ENCODE measurements at places on chromosomes 3 and 15.

GRCh38 chr15:83066034-83066733 is 868 bp downstream of the BTBD1 start:
- DNase-seq = no peak

- no peak for DNase-seq
Measured at GRCh38 chr3:50248387-50248786, 12.4 kb downstream of the GNAI2 start.

- no peak for DNase-seq
Measured at GRCh38 chr3:62803276-62803675, 71.9 kb downstream of the CADPS start.

DNA sequence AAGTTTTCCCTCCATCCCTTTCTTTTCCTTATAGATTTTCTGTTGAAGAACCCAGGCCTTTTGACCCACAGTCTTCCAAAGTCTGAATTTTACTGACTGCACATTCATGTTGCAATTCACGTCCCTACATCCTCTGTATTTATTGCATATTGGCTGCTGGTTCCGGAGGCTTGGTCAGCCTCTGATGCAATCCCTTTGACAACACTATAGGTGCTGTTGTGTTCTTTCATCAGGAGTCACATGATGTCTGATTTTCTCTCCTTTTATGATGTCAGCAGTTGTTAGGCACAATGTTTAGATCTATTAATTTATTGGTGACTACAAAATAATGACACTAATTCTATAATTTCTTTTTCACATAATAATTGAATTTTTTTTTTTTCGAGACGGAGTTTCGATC is 8.7 kb downstream of the CYP1A1 start:
- no peak for DNase-seq

DNA sequence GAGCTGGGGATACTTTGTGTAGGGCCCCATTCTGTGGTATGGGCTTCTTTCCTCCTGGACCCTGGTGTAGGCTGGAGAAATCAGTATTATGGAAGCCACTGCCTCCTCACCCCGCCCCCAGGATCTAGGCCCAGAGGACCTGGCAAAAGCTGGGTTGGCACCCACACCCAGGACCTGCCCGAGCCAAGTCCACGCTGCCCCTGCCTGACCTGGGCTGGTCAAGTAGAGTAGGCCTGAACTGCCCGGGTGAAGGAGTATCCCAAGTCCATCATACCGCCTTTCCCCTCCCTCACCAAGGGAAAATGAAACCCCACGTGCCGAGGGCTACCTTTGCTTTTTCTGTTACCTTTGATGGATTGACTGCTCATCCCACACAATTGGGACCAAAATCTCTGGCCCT is 37.7 kb upstream of the TRAK1 start:
- DNase-seq = no peak

DNA sequence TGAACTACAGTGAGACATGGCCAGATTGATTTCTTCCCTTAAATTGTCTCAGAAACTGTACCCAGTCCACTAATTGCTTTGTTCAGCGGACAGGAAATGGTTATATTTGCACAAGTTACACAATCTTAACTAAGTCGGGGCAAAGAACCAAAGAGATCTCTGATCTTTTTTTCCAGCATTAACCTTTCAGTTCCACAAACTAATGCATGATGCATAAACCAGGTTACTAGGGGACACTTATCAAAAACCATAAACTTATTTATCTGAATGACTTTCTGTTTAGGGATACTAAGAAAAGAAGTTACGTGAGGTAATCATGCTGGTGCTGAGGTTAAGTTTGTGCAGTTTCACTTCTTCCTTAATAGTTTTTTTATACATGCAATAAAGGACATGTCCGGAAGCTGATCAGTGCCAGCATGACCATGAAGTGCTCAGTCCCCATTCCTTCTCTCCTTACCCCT is 22.4 kb downstream of the FNDC3B start:
- DNase-seq = peak; percentile 9

DNA sequence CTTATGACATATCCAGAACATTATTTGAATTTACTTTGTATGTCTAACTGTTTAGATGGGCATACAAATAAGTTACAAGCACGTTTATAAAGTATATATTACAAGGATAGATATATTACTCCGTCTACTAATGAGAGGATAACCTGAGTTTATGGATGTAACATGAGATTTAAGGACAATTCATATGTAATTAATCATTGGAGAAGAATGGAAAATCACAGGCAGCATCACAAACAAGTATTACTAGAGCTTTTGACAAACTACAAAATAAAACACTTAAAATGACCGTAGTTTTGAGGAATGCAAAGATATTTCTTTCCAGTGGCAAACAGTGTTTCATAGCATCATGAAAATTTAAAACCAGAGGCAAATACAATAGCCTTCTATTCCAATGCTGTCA is 113.8 kb downstream of the ROBO1 start:
- DNase-seq = no peak

GRCh38 chr3:128343287-128344051 is 123.2 kb downstream of the DNAJB8 start:
- peak; percentile 44 for DNase-seq

DNA sequence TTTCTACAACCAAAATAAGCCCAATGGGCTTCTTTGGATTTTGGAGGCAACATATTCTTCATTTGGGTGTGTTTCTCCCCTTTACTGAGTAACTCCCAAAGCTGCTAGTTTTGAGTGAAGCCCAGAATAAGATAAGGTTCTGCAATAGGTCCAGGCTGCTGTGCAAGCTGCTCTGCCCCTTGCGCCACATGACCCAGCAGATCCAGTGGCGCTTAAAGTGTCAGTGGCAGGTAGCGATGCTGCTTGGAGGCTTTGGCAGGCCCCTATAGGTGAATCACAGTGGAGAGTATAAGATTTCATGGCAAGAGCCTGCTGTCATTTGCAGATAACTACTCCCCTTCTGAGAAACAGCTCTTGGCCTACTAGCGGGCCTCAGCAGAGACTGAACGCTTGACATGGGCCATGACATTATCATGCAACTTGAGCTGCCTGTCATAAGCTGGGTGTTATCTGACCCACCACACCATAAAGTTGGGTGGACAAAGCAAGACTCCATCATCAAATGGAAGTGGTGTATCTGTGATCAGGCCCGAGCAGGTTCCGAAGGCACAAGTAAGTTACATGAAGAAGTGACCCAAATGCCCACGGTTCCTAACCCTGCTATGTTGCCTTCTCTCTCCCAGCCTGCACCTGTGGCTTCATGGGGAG is 88.4 kb upstream of the OXTR start:
- DNase-seq = no peak

DNA sequence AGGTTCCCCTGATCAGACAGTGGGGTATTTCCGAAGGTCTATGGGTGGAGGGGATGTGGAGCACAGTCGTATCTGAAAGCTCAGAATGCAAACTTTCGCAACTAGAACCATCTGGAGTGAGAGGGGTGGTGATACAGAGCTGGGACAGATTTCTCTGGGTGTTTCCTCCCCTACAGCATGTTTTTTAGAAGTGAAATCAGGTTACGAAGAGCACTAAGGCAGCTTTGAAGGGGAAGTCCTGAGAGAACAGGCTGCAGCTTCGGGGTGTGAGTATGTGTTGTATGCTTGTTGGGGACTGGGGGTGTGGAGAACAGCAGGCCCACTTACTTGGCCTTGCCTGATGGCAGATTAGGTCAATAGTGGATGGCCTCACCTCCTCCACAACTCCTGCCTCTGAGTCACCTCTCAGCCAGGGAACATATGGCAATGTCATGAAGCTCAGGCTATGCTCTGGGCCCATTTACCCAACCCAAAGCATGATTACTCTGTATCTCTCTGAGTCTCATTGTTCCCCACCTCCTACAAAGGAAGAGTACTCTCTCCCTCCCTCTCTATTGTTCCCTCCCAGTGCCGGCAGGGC is 107.2 kb upstream of the RASGRP1 start:
- DNase-seq = no peak

DNA sequence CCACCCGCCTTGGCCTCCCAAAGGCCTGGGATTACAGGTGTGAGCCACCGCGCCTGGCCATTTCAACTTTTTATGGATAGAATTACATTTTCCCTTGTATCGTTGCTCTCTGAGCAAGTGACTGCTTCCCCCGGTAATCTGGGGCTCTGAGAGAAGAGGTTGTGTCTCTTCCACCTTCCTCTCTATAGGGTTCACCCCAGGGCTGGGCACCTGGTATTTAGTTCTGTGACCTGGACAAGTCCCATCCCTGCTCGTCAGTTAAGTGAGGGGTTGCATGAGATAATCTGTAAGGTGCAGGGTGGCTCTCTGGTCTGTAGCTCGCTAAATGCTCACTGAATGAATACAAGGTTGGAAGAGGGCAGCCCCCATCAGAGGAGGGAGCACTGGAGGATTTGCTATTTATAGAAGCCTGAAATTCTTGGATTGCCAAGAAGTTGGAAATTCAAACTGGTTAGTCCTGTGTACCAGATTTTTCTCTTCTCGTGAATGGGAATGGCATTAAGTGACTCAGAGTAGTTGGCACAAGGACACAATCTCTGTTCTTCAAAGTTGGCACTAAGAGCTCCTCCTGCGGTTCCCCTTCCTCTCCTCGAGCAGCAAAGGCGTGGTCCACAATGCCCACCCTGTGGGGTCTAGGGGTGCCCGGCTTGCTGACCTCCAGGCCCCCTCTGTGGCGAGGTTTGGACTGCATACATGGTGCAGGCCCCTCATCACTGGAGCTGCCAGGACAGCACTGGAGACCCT is 68.1 kb upstream of the DLG1 start:
- no peak for DNase-seq

DNA sequence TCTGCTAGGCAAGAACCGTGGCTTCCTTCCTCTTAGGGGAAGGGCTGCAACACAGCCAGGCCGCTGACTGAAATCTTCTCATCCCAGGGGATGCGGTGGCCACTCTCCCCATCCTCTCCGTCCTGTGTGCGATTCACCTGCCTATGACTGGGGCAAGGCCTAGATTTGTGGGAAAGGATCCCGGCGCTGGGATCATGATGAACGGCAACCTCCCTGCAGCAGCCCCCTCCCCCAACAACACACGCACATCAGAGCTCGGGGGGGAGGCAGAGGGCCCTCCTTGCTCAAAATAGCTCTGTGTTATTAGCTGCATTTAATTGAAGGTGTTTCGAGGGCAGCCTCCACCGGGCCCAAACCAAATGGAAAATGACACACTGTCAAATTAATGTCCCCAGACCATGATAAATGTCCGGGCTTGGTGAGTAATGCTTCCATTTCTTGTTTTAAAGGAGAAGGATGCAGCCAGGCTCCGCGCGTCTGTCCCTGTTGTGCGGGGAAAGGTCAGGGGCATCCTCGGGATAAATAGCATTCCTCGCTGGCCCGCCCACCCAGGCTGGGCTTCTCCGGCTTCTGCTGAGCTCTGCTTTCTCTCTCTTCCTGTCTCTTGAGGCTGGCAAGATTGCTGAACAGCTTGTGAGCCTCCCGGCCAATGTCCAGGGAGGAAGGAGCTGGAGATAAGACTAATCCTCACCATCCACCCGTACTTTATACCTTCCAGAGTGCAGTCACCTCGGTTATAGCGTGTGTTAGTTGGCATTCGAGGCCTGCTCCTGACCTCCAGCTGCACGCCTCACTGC is 56.4 kb upstream of the TLE3 start:
- no peak for DNase-seq

DNA sequence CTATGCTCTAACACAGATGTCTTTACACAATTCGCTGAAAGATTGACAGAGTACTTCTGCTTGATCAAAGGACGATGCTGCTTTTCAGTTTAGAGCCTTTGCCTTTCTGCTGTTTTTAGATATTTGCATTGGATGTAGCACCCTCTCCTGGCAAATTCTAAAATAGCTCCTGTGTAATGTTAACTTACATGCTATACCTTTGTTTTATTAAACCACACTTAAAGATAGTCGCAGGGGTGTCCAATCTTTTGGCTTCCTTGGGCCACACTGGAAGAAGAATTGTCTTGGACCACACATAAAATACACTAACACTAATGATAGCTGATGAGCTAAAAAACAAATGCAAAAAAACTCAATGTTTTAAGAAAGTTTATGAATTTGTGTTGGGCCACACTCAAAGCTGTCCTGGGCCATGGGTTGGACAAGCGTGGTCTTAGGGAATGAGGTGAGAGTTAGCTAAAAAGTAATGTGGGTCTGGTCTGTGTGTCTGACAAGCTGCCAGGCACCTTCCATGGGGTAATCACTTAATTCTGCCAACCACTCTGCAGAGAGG is 62.9 kb downstream of the ATG7 start:
- DNase-seq = peak; percentile 26
